ENCODE measurements at places on chromosomes 13 and 19. TPM values are rescaled to one million over a fixed set of nuclear protein-coding genes. Genes with fewer than 3 reads are reported as not detected.

SLC1A6 gene
- not detected for total RNA-seq

KLK14 gene
- total RNA-seq: 0.89 TPM

DNA sequence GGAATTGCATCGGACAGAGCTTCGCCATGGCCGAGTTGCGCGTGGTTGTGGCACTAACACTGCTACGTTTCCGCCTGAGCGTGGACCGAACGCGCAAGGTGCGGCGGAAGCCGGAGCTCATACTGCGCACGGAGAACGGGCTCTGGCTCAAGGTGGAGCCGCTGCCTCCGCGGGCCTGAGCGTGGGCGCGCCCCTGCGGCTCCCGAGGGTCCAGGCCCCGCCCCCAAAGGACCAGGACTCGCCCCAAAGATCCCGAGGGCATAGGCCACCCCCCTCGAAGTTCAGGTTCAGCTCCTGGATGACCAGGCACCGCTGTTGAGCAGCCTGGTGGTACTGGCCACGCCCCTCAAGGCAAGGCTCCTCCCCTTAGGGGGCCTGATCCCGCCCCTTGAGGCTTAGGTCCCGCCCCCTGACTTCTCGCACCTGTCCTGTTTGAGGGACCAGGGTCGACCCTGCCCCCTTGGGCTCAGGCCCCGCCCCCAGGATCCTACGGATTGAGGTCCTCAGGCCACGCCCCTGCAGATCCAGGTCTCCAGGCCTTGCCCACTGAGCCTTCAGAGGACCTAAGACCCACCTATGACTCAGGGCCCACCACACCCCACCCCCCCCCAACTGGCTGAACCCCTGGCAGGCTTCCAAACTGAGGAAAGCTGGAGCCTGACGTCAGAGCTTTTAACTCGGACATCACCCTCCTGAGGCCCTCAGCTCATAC lies 43.1 kb downstream of the CYP4F22 start:
- peak; percentile 48 for DNase-seq

- no peak for DNase-seq
These were observed 189.6 kb upstream of the NBEA start for GRCh38 chr13:34752283-34752960.

CAMSAP3 gene
- total RNA-seq: 2.6 TPM

DNA sequence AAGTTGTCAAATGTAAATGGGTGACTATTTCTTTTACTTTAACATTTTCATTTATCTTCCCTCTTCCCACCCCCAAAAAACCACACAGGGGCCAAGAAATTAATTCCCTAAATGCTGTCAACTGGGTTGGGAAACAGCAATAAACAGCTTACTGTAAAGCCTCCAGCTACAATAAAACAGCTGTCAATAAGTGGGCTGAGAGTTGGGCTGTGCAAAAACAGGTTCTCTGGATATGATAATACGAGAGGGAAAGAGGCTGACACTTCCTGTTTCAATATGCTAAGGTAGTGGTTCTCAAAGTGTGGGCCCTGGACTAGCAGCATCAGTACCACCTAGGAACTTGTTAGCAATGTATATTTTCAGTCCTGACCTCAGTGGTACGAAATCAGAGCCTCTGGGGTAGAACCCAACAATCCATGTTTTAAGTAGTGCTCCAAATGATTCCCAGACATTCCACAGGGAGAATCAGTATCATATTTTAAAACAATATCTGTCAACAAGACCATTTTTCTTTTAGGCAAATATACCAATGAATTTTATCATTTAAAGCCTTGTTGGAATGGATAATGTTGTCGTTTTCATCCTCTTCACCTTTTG lies 8.4 kb downstream of the PCDH9 start:
- DNase-seq: no peak

- DNase-seq: no peak
These were observed 119.2 kb upstream of the ABCC4 start for GRCh38 chr13:95420501-95420900.

PTGIR gene
- 3.0 TPM for total RNA-seq

GRCh38 chr13:98370806-98371515 lies 193.9 kb upstream of the RNF113B start:
- peak; percentile 73 for DNase-seq

DNA sequence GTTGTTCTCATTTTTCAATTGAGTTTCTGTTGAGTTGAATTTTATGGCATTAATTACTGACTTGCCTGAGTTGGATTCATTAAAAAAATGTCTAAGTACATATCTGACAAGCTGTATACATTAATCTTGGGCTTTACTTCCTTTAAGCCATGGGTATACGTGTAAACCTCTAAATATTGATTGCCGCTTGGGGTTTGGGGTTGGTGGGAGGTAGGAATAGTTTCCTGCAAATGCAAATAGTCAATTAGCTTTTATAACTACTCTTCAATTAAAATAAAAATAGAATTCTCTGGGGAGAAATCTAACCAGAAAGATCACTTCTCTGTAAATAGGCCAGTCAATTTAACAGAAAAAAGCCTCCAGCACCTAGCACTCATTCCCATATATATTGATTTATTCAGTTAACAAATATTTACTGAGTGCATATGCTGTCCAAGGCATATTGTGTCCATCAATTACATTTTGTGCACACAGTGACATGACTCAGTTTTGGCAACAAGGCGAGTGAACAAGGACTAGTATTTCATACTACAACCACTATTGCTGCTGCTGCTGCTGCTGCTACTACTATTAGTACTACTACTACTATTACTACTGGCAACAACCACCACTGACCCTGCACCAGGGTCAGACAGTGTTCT lies 306.8 kb downstream of the RFC3 start:
- no peak for DNase-seq

DNA sequence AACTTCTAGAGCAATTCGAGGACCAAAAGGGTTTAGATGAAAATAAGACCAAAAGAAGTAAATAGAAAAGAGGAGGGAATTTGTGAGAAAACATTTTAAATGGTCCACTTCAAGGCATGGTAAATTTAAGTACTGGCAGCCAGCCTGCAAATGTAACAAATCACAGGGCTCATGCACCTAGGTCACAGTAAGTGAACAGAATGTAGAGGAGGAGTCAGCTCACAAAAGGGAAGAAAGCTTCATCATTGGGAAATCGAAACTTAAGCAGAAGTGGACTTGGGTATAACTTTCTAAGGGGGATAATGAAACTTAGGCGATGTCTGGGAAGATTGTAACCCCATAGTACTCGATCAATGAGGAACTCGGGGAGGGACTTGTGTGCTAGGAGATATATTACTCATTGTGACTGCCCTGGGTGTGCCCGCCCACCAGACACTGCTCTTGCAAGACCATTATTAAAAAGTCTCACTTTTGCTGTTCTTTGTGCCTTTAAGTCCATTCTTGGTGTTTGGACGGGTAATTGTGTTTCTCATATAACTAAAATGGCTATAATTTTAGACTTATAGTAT lies 1053.6 kb upstream of the MIR17HG start:
- DNase-seq: no peak

RNASEH2B gene
- total RNA-seq: 47.8 TPM

ZNF324B gene
- total RNA-seq: 3.7 TPM

DNA sequence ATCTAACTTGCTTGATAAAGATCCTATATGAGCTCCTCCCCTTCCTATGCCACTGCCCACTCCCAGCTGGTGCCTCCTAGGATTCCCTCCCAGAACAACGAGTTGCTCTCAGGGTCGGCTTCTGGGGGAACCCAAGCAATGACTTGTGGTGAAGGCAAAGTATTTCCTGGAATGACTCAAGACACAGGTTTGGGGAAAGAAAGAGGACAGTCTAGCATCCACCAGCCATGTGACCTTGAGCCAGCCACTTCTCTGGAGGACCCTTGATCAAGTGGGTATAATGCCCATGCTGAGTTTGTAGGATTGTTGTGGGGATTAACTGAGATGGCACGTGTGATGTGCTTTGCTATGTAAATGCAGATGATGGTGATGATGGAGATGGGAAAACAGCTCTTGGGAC lies 33.0 kb downstream of the MBD3L2B start:
- DNase-seq: no peak

DNA sequence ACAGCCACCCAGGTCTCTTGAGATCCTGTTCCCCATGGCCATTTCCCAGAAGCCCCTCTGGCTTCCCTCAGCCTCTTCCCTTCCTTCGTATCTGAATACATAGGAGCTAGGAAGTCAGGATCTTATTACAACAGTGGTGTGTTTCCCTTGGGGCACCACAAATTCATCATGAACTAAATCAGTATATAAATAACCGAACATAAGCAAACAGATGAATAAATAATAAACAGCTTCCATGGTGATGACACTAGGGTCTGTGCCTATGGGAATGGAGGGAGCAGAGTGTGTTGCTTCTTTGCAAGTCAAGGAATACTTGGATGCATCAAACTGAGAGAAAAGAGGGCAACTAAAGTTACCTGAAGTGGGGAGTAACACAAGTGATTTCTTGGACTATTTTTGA lies 527.6 kb downstream of the LMO7 start:
- no peak for DNase-seq

DNA sequence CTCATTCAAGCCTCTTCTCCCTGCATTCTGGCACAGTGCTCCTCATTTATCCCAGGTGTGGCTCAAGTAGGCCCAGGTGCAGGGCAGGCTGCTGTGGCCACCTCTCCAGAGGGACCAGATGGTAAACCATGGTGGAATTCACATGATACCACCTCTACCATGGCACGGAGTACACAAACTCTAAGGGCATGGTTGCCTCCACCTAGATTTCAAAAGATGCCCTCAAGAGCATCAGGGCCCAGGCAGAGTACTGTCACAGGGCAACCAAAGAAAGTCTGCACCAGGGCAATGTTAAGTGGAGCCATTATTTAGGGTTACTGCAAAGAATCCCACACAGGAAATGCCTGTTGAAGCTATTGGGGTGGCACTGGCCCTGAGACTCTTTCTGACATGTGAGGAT lies 647.1 kb upstream of the MIR17HG start:
- no peak for DNase-seq

PSG1 gene
- total RNA-seq: not detected

IZUMO2 gene
- not detected for total RNA-seq

NXNL1 gene
- total RNA-seq: not detected

DNA sequence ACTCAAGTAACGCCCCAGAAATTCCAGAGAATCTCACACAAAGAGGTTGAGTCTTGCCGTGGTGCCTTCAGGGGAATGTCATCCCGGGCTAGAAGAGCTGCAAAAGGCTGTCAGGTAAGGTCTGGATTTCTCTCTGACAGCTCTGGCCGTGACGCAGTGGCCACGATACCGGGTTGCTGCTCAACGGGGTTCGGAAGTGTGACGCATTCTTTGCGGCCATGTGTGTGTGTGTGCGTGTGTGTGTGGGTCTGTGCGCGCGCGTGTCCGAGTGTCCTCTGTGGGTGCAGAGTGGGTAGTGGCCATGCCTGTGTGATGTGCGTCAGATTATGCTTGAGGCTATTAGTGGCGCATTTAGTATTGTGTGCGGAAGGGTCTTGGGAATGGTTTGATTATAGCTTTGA lies 306 bp downstream of the ZNF540 start:
- peak; percentile 76 for DNase-seq

DNA sequence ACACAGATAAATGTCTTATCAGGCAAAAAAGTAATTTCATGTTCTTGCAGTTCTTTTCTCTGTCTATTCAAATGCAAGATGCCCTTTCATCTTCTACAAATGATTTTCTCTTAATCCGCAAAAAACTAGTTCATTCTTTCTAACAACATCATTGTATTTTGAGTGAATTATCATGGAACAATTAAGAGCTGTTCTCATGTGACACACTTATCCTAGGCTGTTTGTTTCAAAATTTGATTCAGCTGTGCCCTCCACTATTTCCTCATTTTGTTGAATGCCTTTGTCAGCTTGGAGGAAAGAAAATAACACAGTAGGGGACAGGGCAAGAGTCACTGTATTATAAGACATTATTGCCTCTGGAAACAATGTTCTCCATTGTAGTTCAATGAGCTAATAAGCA lies 396.9 kb downstream of the KCTD12 start:
- DNase-seq: no peak

CLN5 gene
- 16.8 TPM for total RNA-seq

SHISA7 gene
- not detected for total RNA-seq

DNA sequence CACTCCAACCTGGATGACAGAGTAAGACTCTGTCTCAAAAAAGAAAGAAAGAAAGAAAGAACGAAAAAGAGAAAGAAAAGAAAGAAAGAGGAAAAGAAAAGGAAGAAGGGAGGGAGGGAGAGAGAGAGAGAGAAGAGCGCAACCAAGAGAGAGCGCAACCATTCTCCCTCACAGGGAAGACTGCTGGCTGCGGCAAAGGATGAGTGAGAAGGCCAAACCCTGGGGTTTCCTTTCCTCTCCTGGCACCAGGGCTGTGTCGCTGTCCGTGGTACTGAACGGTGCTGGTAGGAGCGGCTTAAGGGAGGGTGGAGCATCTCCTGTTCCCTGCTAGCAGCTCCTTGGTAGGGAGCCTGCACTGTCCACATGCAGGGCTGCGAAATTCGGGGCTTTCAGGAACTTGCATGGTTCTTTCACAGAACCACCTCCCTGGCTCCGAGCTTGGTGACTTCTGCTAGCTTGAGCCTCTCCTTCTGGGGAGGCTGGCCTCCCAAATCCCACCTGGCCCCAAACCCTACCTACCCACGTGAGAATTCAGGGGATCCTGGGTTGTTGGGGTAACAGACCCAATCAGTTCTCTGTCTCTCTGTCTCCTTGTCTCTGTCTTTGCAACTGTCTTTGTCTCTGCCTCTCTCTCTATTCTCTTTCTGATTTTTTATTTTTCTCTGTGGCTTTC lies 51.1 kb upstream of the ZNRF4 start:
- DNase-seq: peak; percentile 87

DNA sequence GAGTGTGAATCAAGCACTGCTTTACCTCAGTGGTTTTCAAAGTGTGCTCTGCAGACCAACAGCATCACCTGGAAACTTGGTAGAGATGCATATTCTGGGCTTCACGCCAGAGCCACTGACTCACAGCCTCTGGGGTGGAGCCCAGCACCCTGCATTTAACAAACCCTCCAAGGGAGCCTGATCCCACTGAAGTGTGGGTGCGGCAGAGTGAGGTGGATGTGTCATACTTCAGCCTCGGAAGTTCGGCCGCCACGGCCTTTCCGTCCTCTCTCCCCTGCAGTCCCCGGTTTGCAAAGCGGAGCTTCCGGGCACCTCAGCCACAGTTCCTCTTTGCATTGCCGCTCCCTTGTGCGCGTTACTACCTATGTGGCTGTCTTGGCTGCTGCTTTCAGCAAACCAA lies 33.3 kb upstream of the MICU2 start:
- no peak for DNase-seq

GRCh38 chr19:4172861-4173473 lies 9.4 kb downstream of the SIRT6 start:
- peak; percentile 78 for DNase-seq

DNA sequence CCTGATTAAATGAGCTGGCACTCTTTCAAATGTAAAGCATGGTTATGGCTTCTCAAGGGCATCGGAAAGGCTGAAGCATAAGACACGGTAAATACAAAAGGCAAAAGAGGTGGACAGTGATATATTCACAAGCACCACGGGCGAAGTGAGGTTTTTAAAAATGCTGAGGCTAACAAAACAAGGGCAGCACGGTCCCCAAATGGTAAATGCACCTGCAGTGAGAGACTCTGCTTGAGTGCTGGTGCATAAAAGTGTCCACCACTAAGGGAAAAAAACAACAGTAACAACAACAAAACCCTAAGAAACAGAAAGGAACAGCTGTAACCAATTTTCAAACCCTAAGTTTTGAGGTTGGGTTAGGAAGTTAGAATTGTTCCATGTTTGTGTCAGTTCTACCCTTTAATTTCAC lies 234.9 kb downstream of the PCDH9 start:
- DNase-seq: no peak
